ENCODE measurements at places on chromosomes 3 and 15. TPM values are rescaled to one million over a fixed set of nuclear protein-coding genes. Genes with fewer than 3 reads are reported as not detected.

Gene ADAMTS9
- not detected for total RNA-seq

Gene EXD1
- not detected for total RNA-seq

Gene CPN2
- not detected for total RNA-seq

Gene FNDC3B
- 11.6 TPM for total RNA-seq

Gene RUBCN
- 23.7 TPM for total RNA-seq

Gene STRIT1
- not detected for total RNA-seq

Gene ASB14
- not detected for total RNA-seq

Gene FBXO40
- total RNA-seq = not detected

- DNase-seq = no peak
Measured at GRCh38 chr3:150868282-150868681, 37.0 kb downstream of the MINDY4B start.

DNA sequence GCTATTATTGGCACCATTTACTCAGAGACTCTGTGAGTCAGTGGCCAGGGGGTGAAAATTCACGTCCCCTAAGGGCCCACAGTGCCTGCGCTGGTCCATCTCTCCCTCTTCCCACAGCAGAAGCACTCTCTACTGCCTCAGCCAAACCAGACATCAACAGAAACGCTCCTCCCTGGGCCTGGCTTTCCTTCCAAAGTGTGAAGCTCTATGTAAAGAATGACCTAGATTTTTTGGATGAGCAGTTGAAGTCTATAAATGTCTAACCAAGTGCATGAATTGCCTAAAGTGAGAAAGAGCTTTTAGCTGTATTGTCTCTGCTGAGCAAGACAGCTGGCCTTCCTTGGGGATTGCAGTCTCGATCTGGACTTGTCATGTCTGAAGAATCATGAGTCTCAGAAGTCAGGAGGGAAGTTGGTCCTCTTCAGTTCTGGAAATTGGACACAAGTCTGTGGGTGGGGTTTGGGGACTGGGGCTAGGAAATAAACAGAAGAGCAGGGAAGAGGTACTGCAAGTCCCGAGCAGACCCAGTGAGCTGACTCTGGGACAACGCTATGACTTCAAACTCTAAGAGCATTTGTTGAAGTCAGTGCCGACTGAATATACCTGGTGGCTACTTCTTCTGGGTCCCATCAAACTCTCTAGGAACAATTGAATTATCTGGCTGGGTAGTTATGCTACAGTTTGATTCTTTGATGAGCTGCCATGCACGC lies 29.0 kb downstream of the RASGRP1 start:
- no peak for DNase-seq

- DNase-seq = no peak
Measured at GRCh38 chr15:66196602-66197001, 56.9 kb downstream of the MEGF11 start.

DNA sequence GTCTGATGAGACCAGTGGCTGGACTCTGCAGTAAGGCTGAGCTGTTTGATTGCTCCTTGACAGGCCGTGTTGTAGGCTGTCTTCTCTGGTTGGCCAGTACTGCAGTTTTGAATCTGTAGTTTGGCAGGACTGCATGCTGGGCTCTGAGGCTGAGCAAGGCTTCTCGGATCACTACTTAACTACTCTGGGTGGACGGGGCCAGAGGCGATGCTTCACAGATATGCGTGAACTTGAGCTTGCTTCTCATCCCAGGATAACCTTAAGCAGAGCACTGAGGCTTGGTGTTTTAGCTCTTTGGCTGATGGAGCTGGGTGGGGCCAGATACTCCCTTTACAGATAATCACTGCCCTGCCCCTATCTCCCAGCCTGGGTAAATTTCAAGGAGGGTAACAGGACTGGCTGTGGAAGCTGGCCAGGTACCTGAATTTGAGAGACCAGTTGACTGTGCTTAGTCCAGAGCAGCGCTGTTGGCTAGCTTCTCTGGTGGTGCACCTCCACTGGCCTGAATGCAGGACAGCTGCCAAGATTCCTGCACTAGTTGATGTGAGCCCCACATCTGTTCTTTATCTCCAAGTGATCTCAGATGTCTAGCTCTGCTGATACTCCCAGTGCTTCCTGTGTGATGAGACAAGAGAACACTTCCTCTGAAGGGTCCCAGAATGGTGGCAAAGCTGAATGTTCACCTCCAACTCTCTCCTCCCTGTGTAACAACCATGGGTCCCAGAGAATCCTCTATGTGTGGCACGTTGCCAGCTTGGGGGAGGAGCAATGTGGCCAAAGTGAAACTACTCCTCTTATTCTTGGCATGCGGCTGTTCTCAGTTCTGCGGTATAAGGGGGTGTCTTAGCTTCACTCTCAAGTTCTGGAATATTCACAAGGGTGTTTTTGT lies 37.9 kb downstream of the RPL39L start:
- DNase-seq = peak; percentile 49

GRCh38 chr3:112090887-112091586 lies 4.8 kb downstream of the C3orf52 start:
- DNase-seq = no peak

- no peak for DNase-seq
Measured at GRCh38 chr15:57784081-57784511, 77.6 kb downstream of the POLR2M start.

GRCh38 chr3:8442993-8443650 lies 58.5 kb upstream of the LMCD1 start:
- no peak for DNase-seq

- no peak for DNase-seq
Measured at GRCh38 chr15:54567408-54568035, 589.3 kb downstream of the UNC13C start.

GRCh38 chr15:78673476-78673875 lies 32.5 kb upstream of the CHRNB4 start:
- no peak for DNase-seq

DNA sequence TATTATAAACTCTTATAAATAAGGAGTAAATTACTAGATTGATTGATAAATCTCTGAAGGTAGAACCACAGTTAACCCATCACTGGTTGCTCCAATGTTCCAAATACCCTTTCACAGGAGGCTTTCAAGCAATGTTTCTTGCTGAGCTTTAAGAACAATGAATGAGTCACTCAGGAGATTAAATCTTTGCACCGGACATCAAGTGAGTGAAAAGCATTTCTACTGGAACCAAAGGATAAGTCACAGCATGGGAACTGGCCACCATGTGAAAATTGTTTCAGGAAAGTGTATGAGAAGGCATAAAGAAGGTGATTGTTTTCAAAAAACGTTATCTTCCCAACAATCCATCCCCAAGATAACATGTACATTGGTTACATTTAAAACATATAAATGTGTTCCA lies 90.6 kb downstream of the CNTN3 start:
- no peak for DNase-seq

DNA sequence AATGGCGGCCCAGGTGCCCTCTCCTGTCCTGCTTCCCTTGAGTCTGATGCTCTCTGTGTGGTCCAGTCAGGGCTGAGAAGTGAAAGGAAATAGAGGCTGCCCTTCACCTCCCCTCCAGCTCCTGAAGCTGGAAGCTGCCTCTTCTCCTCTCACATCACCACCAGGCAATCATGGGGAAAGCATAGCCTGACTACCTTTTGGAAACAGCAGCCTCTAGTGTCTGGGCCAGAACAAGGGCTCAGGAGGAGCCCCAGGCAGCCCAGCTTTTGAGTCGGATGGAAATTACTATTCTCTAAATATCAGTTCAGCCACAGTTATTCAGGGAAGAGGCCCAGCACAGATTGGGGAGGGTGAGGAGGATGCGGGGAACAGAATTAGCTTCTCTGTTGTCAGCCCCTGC lies 43.3 kb upstream of the CCDC174 start:
- no peak for DNase-seq

DNA sequence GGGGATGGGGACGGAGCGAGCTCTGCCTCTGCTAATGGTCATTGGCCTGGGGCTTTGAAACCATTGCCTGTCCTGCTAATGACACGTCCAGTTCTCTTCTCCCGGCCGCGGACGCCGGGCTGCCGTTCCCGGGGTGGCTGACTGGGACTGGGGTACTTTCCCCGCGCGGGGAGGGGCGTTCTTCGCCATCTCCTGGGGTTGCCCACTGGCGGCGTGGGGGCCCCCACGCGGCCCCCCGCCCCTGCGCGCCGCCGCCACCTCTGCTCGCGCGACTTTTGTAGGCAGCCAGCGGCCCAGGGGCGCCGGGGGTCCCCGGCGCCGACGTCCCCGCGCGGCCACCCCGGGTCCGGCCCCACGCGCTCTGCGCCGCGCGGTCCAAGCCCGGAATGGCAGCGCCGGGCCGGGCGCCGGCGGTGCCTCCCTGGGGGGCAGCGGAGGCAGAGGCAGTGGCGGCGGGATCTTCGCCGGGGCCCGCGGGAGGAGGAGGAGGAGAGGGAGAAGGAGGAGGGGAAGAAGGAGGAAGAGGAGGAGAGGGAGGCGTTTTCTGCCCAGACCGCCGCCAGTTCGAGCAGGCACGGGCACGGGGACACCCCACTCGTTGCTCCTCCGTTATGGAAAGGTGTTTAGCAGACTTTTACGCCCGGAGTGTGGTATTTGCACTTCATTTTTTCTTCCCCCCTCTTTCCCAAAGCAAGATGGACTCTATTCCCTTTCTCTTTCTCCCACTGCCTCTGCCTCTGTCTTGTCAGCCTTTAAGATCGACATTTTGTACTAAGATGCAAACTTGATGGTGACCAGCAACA lies 2.3 kb downstream of the BBX start:
- peak; percentile 42 for DNase-seq

DNA sequence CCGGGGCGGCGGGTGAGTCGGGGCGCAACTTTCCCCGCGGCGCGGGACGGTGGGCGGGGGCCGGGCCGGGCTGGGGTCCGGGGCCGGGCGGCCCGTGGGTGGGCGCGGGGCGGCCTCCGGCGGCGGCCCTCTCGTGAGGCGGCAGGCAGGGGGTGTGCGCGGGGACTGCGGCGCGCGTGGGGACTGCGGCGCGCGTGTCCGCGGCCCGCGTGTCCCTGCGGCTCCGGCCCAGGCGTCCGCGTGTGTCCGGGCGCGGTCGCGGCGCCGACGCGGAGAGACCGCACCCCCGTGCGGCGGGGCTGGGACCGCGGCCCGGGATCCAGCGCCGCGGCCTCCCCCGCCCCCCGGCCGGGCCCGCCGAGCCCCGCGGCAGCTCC lies 349 bp downstream of the PLXNA1 start:
- peak; percentile 15 for DNase-seq

DNA sequence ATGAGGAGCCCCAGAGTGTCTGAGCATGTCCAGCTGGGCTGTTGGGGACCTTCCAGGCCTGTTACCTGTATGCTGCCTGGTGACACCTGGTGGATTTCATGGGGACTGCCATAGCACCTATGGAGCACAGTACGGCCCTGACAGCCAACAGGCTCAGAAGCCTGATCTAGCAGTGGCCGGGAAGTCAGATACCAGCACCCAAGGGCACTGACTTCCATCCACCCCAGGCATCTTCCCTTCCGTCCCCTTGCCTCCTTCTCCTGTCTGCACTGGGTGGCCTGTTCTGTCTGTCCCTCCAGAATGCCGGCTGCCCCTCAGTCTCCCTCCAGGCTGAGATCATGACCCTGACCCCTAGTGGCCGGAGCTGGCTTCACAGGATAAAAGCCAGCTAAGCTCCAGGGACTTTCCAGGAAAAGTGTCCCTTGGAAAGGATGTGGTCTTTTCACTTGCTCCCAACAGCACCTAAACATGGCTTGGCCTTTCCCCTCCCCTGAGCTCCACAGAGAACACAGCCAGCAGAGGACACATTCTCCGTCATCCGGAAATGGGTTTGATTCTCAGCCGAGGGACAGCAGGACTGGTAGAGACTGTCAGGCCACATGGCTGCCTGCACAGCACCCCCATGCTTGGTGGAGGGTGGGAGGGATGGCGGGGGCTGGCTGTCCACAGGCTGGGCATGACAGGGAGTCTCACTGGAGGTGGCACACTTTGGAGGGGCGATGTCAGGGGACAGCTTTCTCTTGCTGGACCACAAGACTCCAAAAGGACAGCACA lies 9.5 kb downstream of the RPS17 start:
- peak; percentile 71 for DNase-seq

DNA sequence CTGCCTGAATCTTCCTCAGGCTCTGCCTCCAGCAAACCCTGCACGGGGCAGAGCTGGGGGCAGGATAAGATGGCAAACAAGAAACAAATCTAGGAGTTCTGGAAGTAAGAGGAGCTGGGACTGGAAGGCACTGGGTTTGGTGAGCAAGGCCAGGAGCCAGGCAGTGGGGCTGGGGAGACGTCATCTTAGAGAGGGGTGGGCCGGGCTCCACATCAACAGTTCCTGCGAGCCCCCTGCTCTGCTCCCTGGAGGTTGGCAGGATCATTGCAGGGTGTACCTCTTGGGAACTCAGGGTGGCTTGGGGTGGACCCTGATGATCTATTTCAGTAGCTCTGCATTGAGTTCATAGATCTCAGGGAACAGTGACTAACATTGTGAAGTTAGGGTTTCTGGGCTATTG lies 87.3 kb upstream of the PRR23E start:
- no peak for DNase-seq

DNA sequence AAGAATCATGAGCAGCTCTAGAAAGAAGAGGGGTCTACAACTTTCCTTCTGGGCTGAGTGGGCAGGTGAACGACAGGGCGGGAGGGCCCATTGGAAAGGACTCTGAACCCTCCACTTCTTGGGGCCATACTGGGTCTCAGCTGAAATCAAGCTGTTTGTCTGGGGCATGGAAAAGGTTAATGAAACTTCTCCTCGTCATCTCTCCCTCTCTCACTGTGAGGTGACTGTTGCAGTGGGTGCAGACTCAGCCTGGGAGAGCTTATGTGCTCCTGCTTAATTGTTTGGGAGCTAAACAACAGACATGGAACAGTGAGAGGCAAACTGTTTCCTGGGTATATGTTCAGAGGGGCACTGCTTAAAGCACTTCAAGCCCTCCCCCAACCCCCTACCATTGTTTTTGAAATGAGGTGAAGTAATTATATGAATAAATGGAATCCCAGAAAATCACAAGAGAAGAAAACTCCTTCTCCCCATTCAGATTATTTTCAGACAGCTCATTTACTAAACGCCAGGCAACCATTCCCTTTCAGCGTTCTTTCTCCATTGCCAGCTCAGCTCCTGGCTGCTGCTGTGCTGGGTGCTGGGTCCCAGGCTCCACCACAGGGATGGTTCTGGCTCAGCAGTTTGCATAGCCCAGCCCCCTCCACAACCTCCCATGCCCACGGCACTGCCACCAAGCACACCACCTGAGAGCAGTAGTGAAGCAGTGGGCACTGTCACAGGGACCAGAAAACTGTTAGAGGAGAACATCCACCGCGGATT lies 444.9 kb upstream of the TBL1XR1 start:
- no peak for DNase-seq

DNA sequence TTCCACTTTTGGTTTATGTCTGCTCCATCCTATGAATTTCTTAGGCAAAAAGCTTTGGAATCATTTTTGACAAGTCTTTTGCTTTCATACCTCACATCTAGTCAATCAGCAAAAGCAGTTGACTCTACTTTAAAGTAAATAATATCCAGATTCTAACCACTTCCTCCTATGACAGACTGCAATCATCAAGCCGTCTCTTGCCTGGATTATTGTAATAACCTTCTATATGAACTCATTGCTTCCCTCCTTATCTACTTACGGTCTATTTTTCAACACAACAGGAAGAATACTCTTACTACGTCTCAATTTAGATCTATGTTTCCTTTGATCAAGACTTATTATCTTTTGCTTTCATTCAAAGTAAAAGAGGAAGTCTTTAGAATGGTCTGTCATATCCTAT lies 20.7 kb downstream of the CLDN1 start:
- DNase-seq = no peak

GRCh38 chr3:40186508-40186907 lies 123.0 kb upstream of the EIF1B start:
- no peak for DNase-seq
